ENCODE measurements at places on chromosomes 1 and 21.
A peak's percentile ranks its signal among the peaks of the same experiment; 100 is the strongest.

DNA sequence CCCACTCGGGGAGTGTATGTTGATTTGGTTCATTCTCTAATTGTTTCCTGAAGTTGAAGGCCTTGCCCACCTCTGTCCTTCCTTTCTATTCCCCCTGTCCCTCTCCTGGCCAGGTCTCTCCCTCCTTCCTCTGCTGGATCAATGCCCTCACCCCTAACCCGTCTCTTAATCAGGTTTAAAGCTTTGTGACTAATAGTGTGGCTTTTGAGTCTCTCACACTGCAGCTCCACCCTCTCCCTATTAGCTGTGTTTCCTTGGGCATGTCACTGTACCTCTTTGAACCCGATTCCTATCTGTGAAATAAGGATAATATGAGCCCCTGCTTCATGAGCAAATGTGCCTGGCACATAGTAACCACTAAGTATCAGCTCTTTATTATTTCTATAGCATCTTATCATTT, 20.5 kb downstream of the AHDC1 start:
- DNase-seq, result no peak

DNA sequence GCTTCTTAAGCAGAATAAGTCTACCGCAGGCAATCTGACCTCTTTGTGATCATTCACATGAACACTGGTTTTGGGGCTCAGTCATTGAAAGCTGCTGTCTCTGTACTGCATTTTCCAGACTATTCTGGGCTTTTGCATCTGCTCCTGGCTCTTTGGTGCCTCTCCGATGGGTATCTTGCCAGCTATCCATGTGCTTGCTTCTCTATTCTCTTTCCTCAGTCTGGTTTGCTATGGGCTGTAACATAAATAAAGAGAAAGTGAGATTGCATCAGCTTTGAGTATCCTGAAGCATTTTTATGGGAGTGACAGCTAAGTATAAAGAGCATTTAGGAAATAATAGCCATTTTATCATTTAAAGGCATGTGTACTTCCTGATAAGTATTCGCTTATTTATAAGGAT, 70.7 kb downstream of the C1orf21 start:
- no peak for DNase-seq

- DNase-seq, result peak; percentile 37
Measured at GRCh38 chr1:167905182-167905581, 8.8 kb downstream of the ADCY10 start.

DNA sequence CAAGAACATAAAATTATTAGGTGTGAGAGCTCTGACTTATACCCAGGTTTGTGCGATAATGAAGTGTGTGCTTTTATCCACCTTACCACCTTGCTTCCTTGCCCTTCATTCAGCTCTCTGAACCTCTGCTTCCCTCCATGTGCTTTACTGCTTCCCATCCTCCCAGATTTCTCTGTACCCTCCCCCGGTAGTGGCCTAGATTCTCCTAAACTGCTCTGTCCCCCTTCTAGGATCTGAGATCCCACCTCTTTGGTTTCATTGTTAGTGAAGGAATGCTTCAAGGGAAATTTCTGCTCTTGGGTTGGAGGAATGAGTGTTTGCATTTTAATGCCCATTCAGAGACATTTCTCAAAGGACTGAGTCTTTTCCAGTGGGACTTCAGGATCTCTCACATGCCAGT, 159.5 kb downstream of the ST6GALNAC3 start:
- no peak for DNase-seq

GRCh38 chr1:50980505-50980904, 10.5 kb downstream of the CDKN2C start:
- DNase-seq, result no peak
